ENCODE measurements at places on chromosomes 1 and 21. TPM values are rescaled to one million over a fixed set of nuclear protein-coding genes. Genes with fewer than 3 reads are reported as not detected.

DNA sequence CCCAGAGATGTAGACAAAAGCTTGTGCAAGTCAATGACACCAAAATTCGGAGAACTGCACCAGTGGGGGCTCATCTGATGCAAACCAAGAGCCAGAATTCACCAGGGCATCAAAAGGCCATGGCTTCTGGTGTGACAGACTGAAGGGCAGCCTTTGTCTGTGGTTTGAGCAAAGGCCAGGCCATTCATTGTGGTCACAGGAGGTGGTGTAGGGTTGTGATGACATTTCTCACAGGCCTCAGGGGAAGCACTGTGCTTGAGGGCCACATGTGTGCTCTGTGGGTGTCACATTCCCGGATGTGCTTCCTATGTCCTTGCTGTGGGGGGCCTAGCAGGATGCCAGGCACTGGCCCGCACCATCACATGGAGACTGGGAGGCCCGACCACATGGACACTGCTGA, 22.5 kb upstream of the KCNE1 start:
- no peak for DNase-seq

DNA sequence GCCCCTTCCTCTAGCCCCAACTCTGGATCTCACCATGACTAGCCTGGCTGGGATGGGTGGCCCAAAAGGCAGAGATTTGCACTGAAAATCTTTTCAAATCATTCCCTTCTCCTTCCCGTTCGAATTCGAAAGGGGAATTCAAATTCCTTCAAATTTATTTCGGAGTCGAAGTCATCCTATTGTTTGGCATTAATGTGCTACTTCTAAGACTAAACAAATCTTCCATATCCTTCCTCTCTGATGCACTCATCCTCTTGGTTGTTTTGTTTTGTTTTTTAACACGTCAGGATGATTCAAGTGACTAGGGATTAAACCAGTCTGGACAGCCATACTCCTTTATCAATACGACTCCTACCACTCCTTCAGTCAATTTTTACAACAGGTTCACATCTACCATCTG, 95.5 kb upstream of the SGIP1 start:
- DNase-seq, result no peak

- DNase-seq, result no peak
Observed at GRCh38 chr1:59137968-59138367, 158.9 kb upstream of the FGGY start.

DNA sequence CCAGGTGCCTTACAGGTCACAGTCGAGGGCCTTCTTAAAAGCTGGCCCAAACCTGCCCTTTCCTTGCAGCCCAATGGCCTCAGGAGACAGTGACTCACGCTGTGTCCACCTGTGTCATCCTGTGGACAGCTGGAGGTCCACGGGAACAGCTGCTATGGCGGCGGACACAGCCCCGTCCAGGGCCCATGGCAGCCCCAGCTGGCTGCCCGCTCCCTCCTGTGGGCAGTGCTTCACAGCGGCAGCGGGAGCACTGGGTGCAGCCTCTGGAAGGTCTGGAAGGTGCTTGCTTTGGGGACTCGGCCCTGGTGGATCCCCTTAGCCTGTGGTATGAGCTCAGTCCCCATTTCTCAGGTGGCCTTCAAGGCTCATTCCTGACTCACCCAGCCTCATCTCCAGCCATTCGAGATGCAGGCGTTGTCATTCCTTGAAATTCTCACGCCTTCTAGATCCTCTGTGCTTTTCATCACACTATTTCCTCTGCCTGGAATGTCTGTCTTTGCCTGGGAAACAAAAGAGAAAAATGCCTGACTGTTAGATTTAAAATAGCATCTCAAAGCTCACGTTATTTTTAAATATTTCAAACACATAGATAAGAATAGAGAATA, 86.8 kb downstream of the KIF26B start:
- DNase-seq, result no peak

GRCh38 chr1:14438127-14438769, 160.2 kb upstream of the KAZN start:
- DNase-seq, result no peak

GRCh38 chr1:54086754-54087153, 33.3 kb downstream of the TCEANC2 start:
- DNase-seq, result no peak

DNA sequence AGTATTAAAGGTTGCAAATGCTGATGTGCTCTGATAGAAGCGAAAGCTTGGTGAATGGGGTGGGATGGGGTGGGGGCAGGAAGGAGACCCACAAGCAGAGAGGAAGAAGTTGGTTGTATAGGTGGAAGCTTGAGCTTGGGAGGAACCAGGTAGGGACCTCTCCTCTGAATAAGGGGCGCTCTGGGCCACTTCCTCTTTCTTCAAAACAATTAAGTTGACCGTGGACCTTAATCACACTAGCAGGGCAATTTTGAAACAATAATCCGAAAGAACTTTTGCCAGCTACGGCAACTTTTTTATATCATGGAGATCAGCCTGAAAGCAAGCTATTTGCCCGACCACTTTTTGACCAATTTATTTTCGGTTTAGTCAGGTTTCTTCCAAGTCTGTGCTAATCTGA, 1.9 kb upstream of the DYRK1A start:
- no peak for DNase-seq

- no peak for DNase-seq
Observed at GRCh38 chr1:19750101-19750881, 49.4 kb downstream of the TMCO4 start.

- DNase-seq, result no peak
Observed at GRCh38 chr1:236193184-236193583, 50.8 kb downstream of the GPR137B start.

DNA sequence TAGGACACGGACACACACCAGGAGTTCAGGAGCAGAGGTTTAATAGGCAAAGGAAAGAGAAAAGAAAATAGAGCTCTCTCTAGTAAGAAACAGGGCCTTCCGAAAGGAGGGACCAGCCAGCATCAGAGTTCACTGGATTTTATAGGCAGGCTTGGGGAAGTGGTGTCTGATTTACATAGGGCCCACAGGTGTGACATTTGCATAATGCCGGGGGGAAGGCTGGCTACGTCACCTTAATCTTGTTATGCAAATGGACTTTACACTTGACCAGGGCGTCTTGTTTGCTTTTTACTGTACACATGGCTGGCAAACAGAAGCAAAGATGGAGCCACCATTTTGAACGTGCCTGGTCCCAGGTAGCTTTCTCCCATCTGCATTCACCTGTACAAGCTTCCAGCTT, at the start of gene OR14A16:
OR14A16 (minus strand) TSS at position 97 of the 400 bp plus-strand sequence. CDS start 8,390 bp downstream, outside the sequence.
- DNase-seq, result no peak

GRCh38 chr21:32599091-32599490, 13.1 kb downstream of the CFAP298 start:
- no peak for DNase-seq

GRCh38 chr1:204080163-204080903, 7.4 kb downstream of the SOX13 start:
- DNase-seq, result no peak

DNA sequence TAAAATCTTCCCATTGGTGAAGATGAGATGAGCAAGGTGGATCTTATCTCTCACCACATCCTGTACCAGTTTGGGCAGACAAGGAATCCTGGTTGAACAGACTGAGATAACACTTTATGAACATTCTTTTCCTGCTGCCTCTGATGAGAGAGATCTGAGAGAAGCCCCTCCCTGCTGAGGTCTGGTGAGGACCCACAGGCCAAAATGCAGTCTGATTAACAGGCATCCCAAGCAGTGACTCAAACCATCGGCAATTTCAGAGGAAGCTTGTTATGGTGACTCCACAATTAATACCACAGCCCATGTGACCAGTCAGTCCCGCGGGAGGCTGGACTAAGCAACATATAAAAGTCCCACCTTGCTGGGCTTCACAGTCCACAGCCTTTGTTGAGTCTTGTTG, at the start of gene PRR9:
PRR9 (plus strand) TSS at position 373 of the 400 bp plus-strand sequence. CDS start 561 bp downstream, outside the sequence.
- no peak for DNase-seq

GRCh38 chr1:30467101-30467500, 256.3 kb downstream of the MATN1 start:
- no peak for DNase-seq

GRCh38 chr1:29485096-29485925, 249.0 kb downstream of the PTPRU start:
- no peak for DNase-seq

DNA sequence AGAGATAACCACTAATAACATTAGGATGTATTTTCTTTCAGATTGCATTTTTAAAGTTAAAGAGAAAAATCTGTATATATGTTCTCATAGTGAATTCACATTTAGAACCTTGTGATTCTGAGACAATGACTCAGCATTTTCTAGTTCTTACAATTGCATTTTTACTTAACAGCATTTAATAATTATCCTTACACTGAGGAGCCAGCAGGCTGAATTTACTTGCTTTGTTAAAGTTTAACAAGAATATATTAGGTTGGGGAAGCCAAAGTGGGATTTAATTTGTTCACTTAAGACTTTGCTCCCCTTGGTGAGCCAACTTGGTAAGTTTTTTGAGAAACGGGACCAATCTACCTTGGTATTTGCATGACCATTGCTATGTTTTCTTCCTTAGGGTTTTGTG, 4.5 kb downstream of the PATJ start:
- no peak for DNase-seq

DNA sequence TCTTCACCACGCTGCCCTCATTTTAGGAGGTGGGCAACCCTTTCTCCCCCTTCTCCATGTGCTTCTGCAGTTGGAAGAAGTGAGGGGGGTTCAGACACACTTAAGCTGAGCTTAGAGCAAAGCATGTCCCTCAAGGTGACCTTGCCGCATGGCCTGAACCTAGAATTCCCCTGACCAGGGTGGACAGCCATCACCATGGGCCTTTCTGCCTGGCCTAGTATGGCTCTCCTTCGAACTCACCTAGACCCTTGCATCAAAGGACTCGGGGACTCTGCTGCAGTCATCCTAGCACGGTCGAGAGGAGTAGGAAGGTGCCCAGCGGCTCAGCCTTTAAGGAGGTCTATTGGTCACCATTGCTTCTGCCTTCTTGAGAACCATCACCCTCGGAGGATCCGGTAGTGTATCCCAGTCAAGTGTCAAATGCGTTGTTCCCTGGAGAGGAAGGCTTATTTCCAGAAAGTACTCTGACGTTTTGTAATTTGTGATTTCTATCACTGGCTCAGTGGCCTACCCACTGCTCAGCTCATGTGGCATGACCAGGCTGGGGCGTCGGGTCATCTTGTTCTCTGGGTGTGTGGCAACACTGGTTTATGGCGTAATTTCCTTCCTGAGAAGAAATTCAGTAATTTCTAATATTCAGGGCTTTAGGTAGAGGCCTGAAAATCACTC, at the start of gene KCNE1:
KCNE1 (minus strand) TSS at position 424 of the 669 bp plus-strand sequence. CDS start 62,576 bp downstream, outside the sequence.
- DNase-seq, result no peak

DNA sequence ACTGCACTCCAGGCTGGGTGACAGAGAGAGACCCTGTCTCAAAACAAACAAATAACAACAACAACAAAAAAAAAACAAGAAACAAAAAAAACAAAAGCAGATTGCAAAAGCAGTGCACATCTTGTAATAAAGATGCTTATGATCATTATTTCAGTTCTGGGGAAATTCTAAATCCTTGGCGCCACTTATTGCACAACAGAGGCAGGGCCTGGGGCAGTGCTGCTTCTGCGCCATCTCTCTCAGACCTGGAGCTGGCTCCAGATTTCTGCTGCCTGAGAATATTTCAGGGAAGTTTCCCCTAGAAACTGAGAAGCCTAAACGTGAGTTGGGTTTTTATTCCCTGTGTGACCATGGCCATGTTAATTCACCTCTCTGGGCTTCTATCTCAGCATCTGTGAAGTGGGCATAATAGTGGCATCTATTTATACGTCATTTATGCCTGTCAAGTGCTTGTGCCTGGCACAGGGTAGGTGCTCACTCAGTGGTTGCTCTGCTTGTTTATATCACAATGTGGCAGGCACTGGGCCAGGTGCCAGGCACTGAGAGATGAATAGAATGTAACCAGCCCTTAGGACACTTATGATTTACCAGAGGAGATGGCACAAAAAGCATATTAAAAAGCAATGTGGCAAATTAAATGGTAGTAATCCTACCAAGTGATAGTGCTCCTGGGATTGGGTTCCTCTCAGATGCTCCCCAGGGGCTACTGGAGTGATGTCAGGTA, 67.9 kb downstream of the MDM4 start:
- no peak for DNase-seq

DNA sequence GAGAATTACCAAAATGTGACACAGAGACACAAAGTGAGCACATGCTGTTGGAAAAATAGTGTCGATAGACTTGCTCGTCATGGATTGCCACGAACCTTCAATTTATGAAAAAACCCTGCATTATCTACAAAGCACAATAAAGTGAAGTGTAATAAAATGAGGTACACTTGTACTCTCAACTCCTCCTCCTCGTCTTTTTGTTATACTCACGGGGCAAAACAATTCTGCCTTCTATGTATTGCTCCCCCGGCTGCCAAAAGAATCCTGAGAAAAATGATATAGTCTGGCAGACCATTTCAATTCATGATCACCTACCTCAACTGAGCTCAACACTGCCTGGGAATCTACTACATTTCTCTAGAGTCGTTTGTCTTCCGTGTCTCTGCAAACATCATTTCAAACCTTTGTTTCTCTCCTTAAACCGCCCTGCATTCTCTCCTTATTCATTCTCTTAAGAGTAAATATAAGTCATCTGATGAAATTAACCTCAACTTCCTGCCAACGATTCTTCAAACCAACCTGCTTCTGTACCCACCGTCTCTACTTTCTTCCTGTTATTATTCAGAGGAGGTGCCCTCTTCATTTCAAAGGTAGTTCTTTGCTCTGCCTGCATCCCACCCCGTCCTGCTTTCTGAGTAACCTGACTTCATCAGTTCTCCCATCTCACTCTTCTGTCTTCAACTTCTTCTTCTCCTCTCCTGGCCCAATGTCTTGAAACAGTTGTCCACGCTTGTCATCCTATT, 12.9 kb upstream of the IL19 start:
- DNase-seq, result no peak

DNA sequence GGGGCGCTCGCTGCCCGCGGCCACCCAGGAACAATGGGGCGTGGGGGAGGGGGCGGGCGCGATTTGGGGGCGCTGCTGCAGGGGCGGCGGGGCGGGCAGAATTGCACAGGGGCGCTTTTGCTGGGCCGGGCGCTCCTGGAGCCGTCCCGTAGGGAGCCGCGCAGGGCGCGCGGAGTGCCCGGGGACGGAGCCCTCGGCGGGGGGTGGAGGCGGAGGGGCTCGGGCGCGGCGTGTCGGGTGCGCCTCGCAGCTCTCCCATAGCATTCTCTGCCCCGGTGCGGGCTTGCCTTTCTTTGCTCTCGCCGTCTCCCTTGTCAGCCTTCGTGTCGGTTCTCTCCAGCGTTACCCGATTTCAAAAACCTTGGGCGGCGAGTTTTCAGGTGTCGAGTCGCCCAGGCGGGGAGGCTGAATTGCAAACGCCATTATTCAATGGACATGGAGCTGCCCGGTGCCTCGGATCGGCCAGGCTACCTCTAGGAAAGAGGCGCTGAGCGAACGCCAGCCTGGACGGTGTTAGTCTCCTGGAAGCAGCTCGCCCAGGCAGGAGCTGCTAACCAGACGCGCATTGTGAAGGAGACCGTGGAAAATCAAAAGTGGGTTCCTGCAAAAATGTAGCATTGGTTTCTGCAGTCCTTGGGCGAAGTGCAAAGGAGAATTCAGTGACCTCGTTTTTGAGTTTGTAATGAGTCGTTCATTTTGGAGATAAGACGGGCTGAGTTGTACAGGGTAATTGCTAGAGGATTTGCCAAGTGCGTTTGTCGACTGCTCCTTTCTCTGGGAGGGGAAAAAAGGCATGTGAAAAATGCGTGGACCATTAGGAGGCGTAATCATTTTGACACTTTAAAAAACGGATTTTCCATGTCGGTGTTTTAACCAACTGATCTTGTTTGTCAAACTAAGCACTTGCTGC, 626 bp downstream of the CXADR start:
- peak; percentile 15 for DNase-seq

The WDR64 gene
- 0.11 TPM for total RNA-seq

The CXADR gene
- 81.1 TPM for total RNA-seq

The NIT1 gene
- 22.4 TPM for total RNA-seq

The PDC gene
- total RNA-seq, result not detected

Measured in spinal cord (tissue), 10 donors.